ENCODE measurements at places on chromosomes 4 and X. TPM values are rescaled to one million over a fixed set of nuclear protein-coding genes. Genes with fewer than 3 reads are reported as not detected.

Gene NCAPG
- 8.4 TPM for total RNA-seq

Gene PF4V1
- not detected for total RNA-seq

Gene TMPRSS11B
- not detected for total RNA-seq

Gene EPHA5
- 1.0 TPM for total RNA-seq

Gene DCAF12L1
- total RNA-seq, result 2.6 TPM

Data from skeletal muscle tissue (tissue), 5 donors.